ENCODE measurements at places on chromosomes 12 and 14.

- DNase-seq = no peak
Measured at GRCh38 chr14:39319381-39319780, 85.7 kb downstream of the MIA2 start.

- no peak for DNase-seq
Measured at GRCh38 chr12:19227190-19227879, 97.8 kb downstream of the PLEKHA5 start.

GRCh38 chr14:55638665-55639064, 58.7 kb downstream of the KTN1 start:
- DNase-seq = no peak

GRCh38 chr12:90062799-90063198, 354.2 kb upstream of the ATP2B1 start:
- no peak for DNase-seq

Measured in AG04449 (cell line).